ENCODE measurements at places on chromosomes 3 and 15. TPM values are rescaled to one million over a fixed set of nuclear protein-coding genes. Genes with fewer than 3 reads are reported as not detected.

GRCh38 chr15:49815950-49816349, 195.1 kb downstream of the DTWD1 start:
- DNase-seq, result no peak

DNA sequence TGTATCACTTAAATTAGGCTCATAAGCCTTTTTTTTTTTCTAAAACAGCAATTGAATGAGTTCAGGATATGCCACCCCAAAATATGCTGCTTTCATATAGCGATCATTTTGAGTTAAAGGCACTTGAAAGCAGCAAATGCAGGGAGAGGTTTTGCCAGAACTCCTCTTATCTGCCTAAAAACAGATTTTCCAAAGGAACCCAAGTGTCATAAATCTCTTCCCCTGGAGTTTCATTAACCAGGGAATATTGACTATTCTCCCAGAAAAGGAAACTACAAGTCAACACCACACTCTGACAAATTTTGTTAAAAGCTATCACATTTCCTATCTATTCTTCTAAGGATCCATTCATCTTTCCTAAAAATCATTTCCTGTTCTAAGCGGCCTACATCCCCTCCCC, 11.3 kb downstream of the DNAAF4 start:
- DNase-seq, result no peak

- DNase-seq, result no peak
Observed at GRCh38 chr3:157271283-157271882, 111.4 kb upstream of the CCNL1 start.

DNA sequence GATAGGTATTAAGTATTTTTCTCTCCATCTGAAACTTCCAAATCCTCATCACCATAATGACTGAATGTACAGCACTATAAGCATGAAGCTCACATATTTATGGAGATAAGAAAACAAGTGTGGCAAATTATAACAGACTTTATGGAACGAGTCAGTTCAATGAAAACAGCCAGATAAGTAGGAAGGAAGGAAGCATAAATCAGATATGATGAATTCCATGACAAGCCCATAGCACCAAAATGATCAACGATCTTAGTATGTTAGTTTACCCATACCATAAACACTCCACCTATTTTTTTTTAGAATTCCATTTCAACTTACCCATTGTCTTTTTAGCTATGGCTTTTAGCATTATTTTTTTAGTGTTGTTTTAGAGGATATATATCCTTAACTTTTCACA, 169.5 kb downstream of the TNIK start:
- DNase-seq, result no peak

The ZBTB20 gene
- total RNA-seq, result 7.7 TPM

GRCh38 chr3:131151-131888, 65.2 kb upstream of the CHL1 start:
- no peak for DNase-seq

GRCh38 chr3:42173307-42173706, 82.2 kb downstream of the TRAK1 start:
- DNase-seq, result no peak

The PEAK1 gene
- 12.5 TPM for total RNA-seq

GRCh38 chr15:63908991-63909390, 75.2 kb upstream of the HERC1 start:
- no peak for DNase-seq

The ROBO1 gene
- 71.0 TPM for total RNA-seq

DNA sequence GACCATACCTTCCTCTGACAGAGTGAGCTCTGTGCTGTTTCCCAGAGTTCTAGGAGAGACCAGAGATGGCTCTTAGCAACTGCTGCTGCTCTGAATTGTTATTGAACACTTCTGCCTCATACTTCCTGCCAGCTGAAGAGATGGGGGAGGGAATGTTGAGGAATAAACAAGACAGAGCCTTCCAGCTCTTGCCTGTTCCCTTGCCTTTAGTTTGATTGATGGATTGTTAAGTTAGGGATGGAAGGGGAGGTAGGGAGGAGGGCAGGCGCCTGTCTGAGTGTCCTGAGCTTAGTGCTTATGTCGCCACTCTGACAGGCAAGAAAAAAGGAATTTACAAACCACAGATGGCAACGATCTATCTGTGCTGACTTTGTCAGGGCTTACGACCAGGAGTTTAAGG, 42.8 kb downstream of the ZNF609 start:
- DNase-seq, result no peak

The DPPA2 gene
- total RNA-seq, result not detected

- DNase-seq, result peak; percentile 25
Observed at GRCh38 chr3:4751502-4752101, 227.6 kb upstream of the BHLHE40 start.

DNA sequence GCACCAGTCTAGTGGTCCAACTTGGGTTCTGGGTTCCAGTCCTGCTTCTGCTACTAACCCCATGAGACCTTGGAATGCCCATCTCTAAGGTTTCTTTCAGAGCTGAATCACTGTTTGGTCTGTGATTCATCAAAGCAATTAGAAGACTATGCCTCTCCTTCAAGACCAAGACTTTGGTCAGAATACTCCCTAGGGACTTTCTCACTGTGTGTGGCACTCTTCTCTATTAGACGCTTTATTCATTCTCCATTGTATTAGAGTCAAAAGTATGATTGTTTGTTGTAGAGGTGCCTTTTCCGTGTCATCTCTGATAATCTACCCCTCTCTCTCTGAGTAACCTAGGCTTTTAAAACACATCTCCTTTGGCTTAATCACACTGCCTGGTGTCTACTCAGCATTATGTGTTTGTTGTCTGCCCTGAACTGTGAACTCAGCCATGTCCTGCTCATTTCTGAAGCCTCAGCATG, 90.5 kb downstream of the LPP start:
- no peak for DNase-seq

GRCh38 chr3:23055733-23056376, 147.3 kb upstream of the UBE2E2 start:
- no peak for DNase-seq

The WDR73 gene
- 32.5 TPM for total RNA-seq

DNA sequence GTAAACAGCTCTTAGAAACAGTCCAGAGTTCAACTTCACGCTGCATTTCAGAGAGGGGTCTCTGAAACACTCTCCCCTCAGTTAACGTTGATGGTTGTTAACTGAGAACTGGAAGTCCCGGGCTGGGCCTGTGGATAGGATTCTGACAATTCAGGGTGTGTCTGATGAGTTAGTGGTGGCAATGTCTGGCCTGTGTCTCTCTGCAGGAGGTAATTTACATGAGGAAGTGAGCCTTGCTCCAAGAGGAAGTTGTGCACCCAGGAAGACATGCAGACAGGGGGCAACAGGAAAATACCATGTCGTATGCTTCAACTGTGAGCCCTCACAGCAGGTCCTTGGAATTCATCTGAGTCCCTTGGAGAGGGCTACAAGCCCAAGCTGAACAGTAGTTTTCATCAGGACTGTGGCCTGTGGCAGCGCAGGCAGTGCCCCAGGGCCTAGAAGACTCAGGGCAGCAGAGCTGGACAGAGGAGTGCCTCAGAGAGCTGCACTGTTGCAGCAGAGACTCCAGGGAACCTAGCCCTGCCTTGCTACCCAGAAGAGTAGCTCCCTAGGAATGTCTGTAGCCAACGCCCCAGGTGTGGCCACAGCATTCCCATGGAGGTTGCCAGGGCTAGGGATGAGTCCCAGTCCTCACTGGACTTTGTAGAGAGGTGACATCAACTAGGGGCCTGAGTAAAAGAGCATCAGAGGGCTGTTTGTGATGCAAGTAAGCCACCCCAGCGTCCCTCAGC, 104.6 kb upstream of the SELENOK start:
- no peak for DNase-seq

- no peak for DNase-seq
Observed at GRCh38 chr3:81152156-81152555, 609.3 kb downstream of the GBE1 start.

The HAPLN3 gene
- not detected for total RNA-seq

DNA sequence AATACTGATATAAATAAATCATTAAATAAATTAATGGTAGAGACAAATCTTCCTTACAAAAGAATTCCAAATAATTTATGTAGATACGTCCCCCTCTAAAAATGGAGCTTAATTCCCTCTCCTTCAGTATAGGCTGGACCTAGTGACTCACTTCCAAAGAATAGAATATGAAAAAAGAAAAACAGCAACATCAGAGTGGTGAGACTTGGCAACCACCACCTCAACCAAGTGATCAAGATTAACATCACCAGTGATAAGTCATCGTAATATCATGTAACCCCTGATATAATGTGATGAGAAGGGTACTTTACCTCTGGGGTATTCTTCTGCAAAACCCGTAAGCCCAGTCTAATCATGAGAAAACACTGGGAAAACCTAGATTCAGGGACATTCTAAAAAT, 13.4 kb downstream of the GOLGB1 start:
- no peak for DNase-seq
